ENCODE measurements at places on chromosomes 4 and X.
A peak's percentile ranks its signal among the peaks of the same experiment; 100 is the strongest.

- DNase-seq, result peak; percentile 3
Observed at GRCh38 chr4:83335701-83336100, 1.1 kb upstream of the HPSE start.

GRCh38 chrX:85221361-85221760, 22.2 kb downstream of the SATL1 start:
- no peak for DNase-seq

GRCh38 chrX:2159861-2160260, 340.9 kb downstream of the DHRSX start:
- no peak for DNase-seq

DNA sequence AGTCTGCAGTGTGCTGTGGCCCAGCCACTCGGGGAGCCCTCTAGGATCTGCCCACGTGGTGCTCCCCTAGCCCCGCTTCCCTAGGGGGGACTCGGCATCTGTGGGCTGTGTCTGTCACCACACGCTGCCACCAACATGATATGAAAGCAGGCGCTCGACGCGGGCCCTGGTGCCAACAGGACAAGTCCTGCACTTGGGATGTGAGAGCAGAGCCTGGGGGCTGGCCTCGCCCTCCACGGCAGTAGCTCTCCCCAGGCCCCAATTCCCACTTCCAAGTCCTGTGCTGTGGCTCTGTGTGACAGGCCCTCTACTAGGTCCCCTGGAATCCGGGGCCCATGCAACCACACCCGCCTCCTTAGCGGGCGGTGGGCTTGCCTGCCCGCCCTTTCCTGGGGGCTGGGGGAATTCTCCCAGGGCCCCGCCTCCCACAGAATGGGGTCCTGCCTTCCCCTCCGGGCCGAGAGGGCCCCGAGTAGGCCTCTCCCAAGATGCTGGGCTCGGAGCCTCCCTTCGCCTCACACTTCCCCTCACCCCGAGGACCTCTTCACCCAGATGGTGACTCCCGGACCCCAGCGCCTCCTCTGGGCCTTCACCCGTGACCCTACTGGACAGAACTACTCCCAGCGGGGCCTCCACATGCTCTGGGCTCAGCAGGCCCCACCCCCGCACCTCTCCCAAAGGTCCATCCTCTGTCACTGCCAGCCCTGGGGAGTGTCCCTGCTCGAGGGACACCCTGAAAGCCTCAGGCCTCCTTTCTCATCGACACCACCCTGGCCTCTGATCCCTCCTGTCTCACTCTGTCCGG, 11.2 kb downstream of the LRPAP1 start:
- no peak for DNase-seq

GRCh38 chr4:13112030-13112429, 372.1 kb downstream of the RAB28 start:
- DNase-seq, result no peak

- DNase-seq, result no peak
Observed at GRCh38 chrX:141902366-141902765, 1.3 kb upstream of the MAGEC1 start.

GRCh38 chr4:32574803-32575202, 1854.6 kb downstream of the PCDH7 start:
- DNase-seq, result no peak

DNA sequence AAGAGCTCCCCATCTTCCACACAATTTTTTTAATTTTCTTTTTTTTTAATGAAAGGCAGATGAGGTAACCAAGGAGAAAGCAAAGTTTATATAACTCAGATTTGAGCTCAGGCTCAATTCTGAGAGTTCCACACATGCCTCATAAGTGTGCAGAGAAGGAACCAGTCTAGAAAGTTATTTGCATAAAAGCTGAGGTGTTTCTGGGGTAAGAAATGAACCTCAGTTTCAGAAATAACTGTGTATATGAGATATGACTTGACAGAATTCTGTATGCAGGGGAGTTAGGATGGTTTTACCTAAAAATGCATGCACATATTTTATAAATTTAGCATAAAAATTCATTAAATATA, 51.3 kb downstream of the DTHD1 start:
- no peak for DNase-seq

- DNase-seq, result no peak
Observed at GRCh38 chr4:173177232-173177631, 8.6 kb downstream of the GALNT7 start.

All from NCI-H82 (cell line).